ENCODE measurements at places on chromosomes 6 and 20. TPM values are rescaled to one million over a fixed set of nuclear protein-coding genes. Genes with fewer than 3 reads are reported as not detected.

The COX4I2 gene
- total RNA-seq, result not detected

The MYT1 gene
- total RNA-seq, result under 0.01 TPM

The EYA2 gene
- 1.5 TPM for total RNA-seq

The CPNE5 gene
- 0.15 TPM for total RNA-seq

The SNRPB gene
- 249 TPM for total RNA-seq

The SYNJ2 gene
- total RNA-seq, result 69.5 TPM

The RNF144B gene
- total RNA-seq, result 1.2 TPM

The VEGFA gene
- total RNA-seq, result 183 TPM

The KCNK5 gene
- not detected for total RNA-seq

The COL19A1 gene
- not detected for total RNA-seq

The FKBP1C gene
- total RNA-seq, result 0.17 TPM

The RBBP8NL gene
- total RNA-seq, result not detected

The PTCRA gene
- not detected for total RNA-seq

The GJA10 gene
- not detected for total RNA-seq

The FKBP1A gene
- total RNA-seq, result 156 TPM

The RGS17 gene
- 25.5 TPM for total RNA-seq

The CRIP3 gene
- not detected for total RNA-seq

The EPB41L1 gene
- 28.9 TPM for total RNA-seq

The FAM184A gene
- total RNA-seq, result 0.50 TPM

The ZSCAN12 gene
- total RNA-seq, result 5.3 TPM

The HMGCLL1 gene
- 1.3 TPM for total RNA-seq

The C6orf15 gene
- not detected for total RNA-seq

The SYCP2L gene
- not detected for total RNA-seq
